ENCODE measurements at places on chromosomes 5 and 9. TPM values are rescaled to one million over a fixed set of nuclear protein-coding genes. Genes with fewer than 3 reads are reported as not detected.

PAEP gene
- total RNA-seq = not detected

ARSI gene
- not detected for total RNA-seq

CNOT8 gene
- total RNA-seq = 61.8 TPM

PCDHGB2 gene
- 0.07 TPM for total RNA-seq

TAF1L gene
- total RNA-seq = not detected

DNA sequence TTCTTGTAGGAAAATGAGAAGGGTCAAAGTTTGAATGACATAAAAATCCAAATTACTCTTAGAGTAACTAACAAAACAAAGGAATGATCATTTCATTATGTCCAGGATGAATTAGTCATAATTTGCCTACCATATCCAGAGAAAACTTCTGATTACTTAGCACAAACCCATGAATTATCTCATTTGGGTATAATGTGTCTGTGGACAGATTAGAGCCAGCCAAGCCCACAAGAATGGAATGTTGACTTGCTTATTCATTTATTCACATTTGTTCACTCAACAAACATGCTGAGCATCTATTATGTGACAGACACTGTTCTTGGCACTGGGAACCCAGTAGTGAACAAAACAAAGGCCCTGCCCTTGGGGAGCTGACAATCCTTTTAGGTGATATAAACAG, 87.4 kb downstream of the APBA1 start:
- peaks cover 14% of the 10 kb centered on the region for H3K27me3 ChIP-seq
- no peak overlapping the region for H3K4me3 ChIP-seq
- no peaks in the 10 kb centered on the region for H3K4me1 ChIP-seq
- H3K36me3 ChIP-seq = no peaks in the 10 kb centered on the region
- DNase-seq = no peak

GRCh38 chr5:140342896-140343295, 3.5 kb downstream of the HBEGF start:
- H3K36me3 ChIP-seq = peaks cover 26% of the 10 kb centered on the region
- DNase-seq = no peak
- peak overlapping the region; percentile 97 for H3K27ac ChIP-seq
- H3K4me3 ChIP-seq = peak overlapping the region; percentile 75
- peaks cover 2% of the 10 kb centered on the region for H3K27me3 ChIP-seq

DNA sequence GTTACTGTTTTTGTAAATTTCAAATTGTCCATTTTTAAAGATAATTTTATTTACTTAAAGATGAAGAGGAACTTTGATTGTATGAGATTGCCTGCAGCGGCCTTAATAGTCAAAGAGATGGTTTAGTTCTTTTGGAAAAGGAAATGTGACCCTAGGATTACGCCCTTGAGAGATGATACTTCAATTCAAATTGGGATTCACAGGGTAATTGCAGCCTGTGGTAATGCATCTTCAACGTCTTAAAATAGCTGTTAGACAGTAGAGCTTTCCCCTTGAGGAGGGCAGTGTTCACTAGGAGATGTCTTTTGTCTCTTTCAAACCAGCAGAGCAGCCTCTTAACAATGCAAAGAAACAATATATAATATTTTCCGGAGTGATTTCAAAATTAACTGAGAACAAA, 127.1 kb downstream of the TAF11L14 start:
- no peaks in the 10 kb centered on the region for H3K27me3 ChIP-seq
- H3K4me3 ChIP-seq = no peak overlapping the region
- no peaks in the 10 kb centered on the region for H3K4me1 ChIP-seq
- no peak for DNase-seq
- no peak overlapping the region for H3K27ac ChIP-seq
- H3K36me3 ChIP-seq = no peaks in the 10 kb centered on the region

GRCh38 chr9:73579823-73580222, 428.2 kb downstream of the ANXA1 start:
- H3K36me3 ChIP-seq = no peaks in the 10 kb centered on the region
- H3K27me3 ChIP-seq = no peaks in the 10 kb centered on the region
- no peak overlapping the region for H3K27ac ChIP-seq
- H3K4me3 ChIP-seq = no peak overlapping the region
- no peak for DNase-seq

DNA sequence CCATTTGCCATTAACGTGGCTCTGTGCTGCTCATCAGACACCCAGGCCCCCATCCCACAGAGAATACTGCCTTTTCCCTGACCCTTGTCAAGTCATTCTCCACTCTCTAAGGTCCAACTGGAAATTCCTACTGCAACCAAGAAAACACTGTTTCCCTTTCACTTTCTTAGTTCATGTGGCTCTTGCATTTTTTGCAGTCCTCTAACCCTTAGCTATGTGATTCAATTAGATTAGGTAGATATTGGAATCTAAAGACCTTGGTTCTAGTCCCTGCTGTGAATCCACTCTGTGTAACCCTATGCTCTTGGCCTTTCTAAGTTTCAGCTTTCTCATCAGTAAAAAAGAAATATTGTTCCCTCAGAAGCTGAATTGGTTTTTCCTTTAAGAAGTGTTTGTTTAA, 649.4 kb downstream of the CCDC171 start:
- H3K27ac ChIP-seq = no peak overlapping the region
- DNase-seq = no peak
- H3K4me1 ChIP-seq = peaks cover 5% of the 10 kb centered on the region
- H3K27me3 ChIP-seq = peaks cover 3% of the 10 kb centered on the region

- no peak overlapping the region for H3K27ac ChIP-seq
- DNase-seq = no peak
- H3K36me3 ChIP-seq = no peaks in the 10 kb centered on the region
- peaks cover 9% of the 10 kb centered on the region for H3K4me1 ChIP-seq
- H3K4me3 ChIP-seq = no peak overlapping the region
- peaks cover 9% of the 10 kb centered on the region for H3K27me3 ChIP-seq
These were observed 127.1 kb downstream of the TRIO start for GRCh38 chr5:14270209-14270702.

- no peaks in the 10 kb centered on the region for H3K4me1 ChIP-seq
- DNase-seq = no peak
- no peak overlapping the region for H3K27ac ChIP-seq
- no peaks in the 10 kb centered on the region for H3K27me3 ChIP-seq
These were observed 656.5 kb downstream of the BNC2 start for GRCh38 chr9:16213781-16214515.

DNA sequence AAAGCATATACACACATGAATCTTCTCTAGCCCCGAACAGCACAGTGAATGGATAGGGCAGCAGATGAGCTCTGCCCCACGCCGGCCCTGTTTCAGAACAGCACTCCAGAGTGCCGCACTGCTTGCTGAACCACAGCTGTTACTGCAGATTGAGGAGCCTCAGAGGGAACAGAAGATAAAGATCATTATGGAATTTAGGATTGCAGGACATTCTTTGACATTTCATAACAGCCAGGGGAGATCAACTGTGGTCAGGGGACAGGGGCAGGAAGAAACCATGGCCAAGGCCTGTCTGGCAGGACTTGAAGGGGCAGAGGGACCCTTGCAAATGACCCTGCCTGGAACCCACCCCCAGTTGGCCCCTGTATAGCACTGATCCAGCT, 20.6 kb downstream of the IRF1 start:
- H3K27ac ChIP-seq = no peak overlapping the region
- peaks cover 16% of the 10 kb centered on the region for H3K36me3 ChIP-seq
- no peak overlapping the region for H3K4me3 ChIP-seq
- peak; percentile 1 for DNase-seq
- peaks cover 83% of the 10 kb centered on the region for H3K4me1 ChIP-seq
- H3K27me3 ChIP-seq = no peaks in the 10 kb centered on the region

DNA sequence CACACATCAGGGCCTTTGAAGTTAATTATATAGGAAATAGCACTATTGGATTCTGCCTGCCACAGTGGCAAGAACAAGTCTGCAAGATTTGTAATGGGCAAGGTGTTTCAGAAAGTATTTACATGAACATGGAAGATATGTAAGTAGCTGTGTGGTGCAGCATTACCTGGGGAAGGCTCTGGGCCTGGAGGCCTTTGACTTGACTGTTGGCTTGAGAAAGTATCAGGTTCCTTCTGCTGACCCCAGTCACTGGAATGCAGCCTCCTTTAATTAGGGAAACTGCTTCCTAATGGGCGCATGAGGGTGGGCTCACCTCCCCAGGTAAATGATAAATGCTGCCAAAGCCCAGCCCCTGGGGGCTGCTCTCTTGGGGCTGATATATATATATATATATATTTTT, 102.7 kb downstream of the GALNT10 start:
- H3K27me3 ChIP-seq = no peaks in the 10 kb centered on the region
- H3K27ac ChIP-seq = no peak overlapping the region
- peaks cover 3% of the 10 kb centered on the region for H3K4me1 ChIP-seq

DNA sequence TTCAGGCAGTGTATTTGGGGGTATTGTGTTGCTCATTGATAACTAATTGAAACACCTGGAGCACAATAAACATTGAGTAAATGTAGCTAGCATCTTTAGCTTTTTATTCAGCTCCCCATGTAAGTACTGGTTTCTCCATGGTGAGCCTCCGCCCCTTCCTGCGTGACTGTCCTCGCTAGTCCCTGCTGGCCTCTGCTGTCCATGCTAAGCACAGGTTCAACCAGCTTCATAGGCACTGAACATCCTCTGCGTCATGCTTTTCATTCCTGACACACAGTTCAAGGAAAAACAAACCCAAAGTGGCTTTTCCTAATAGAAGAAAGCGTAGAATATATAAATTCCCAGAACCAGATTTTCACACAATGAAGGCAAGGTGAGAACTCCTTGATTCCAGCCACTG, 27.3 kb upstream of the DAP start:
- DNase-seq = no peak
- no peak overlapping the region for H3K4me3 ChIP-seq
- H3K27me3 ChIP-seq = no peaks in the 10 kb centered on the region
- no peak overlapping the region for H3K27ac ChIP-seq
- no peaks in the 10 kb centered on the region for H3K36me3 ChIP-seq

- H3K27ac ChIP-seq = no peak overlapping the region
- no peaks in the 10 kb centered on the region for H3K27me3 ChIP-seq
- DNase-seq = no peak
These were observed 252.9 kb upstream of the SLC24A2 start for GRCh38 chr9:20041697-20042081.

GRCh38 chr9:35760651-35761050, 6.6 kb upstream of the MSMP start:
- DNase-seq = no peak
- H3K27ac ChIP-seq = no peak overlapping the region
- no peaks in the 10 kb centered on the region for H3K27me3 ChIP-seq
- no peak overlapping the region for H3K4me3 ChIP-seq
- peaks cover 21% of the 10 kb centered on the region for H3K36me3 ChIP-seq
- H3K4me1 ChIP-seq = peaks cover 34% of the 10 kb centered on the region

DNA sequence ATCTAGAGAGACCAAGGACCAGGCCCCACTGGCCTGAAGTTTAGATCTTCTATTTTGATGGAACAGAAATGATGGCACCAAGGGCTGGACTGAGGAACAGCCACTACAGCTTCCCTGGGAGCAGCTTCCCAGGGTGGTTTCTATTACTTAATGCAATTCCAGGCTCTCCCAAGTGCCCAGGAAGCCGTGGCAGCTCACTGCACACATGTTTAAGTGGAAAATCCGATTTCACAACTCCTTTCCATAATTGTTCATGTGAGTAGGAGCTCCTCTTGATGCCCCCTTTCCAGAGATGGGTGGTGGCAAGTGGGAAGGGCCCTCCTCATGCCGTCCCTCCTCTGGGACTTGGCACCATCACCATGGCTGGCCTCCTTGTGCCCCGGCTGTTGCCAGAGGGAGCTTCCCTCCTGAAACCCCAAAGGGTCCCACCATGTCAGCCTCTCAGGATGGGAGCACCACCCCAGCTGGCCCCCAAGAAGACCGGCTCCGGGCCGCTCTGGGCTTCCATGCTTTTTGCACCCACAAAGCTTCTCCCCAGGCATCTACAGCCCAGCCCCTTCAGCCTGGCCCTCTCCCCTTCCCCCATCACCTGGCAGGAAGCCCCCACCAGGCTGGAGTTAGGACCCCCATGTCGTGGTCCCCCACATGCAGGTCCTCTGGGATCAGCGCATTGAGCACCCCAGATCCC, 9.1 kb upstream of the UBAC1 start:
- H3K36me3 ChIP-seq = no peaks in the 10 kb centered on the region
- H3K4me3 ChIP-seq = no peak overlapping the region
- peaks cover 5% of the 10 kb centered on the region for H3K4me1 ChIP-seq

- no peak for DNase-seq
- no peak overlapping the region for H3K27ac ChIP-seq
- H3K4me3 ChIP-seq = no peak overlapping the region
These were observed 80.2 kb downstream of the MYO10 start for GRCh38 chr5:16855898-16856297.

GRCh38 chr5:84393969-84394368, 9.3 kb upstream of the EDIL3 start:
- H3K36me3 ChIP-seq = no peaks in the 10 kb centered on the region
- H3K27me3 ChIP-seq = no peaks in the 10 kb centered on the region
- DNase-seq = no peak
- H3K4me1 ChIP-seq = no peaks in the 10 kb centered on the region
- no peak overlapping the region for H3K4me3 ChIP-seq

DNA sequence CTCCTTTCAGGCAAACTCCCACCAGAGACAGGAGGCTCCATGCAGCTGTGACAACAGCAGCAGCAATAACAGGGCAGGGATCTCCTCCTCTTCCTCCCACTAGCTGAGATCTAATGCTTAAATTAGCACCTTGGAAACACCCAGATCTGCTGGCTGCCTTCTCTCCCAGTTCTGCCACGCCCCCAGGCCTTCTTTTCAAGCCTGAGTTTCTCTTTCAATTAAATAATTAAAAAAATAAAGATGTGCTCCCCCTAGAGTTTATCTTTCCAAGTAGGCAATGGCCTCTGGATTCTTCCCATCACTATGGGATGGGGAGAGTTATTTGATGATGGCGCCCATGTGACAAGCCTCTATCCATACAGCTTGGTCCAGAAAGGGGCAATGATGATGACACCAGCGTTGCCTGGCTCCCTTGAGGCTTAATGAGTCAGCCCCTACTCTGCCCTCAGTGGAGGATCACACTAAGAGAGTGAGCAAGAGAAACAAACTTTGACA, 3.8 kb downstream of the FAM219A start:
- peak; percentile 68 for DNase-seq
- peaks cover 43% of the 10 kb centered on the region for H3K4me1 ChIP-seq
- H3K27me3 ChIP-seq = peaks cover 3% of the 10 kb centered on the region
- H3K36me3 ChIP-seq = no peaks in the 10 kb centered on the region

- peaks cover 22% of the 10 kb centered on the region for H3K27me3 ChIP-seq
- peaks cover 75% of the 10 kb centered on the region for H3K36me3 ChIP-seq
- no peak for DNase-seq
These were observed 6.9 kb downstream of the NR4A3 start for GRCh38 chr9:99828417-99829176.

- no peak overlapping the region for H3K27ac ChIP-seq
- H3K4me1 ChIP-seq = peaks cover 5% of the 10 kb centered on the region
- H3K36me3 ChIP-seq = no peaks in the 10 kb centered on the region
- no peak overlapping the region for H3K4me3 ChIP-seq
These were observed 130.4 kb upstream of the RASA1 start for GRCh38 chr5:87137283-87137682.

- DNase-seq = no peak
- H3K4me3 ChIP-seq = no peak overlapping the region
- H3K36me3 ChIP-seq = no peaks in the 10 kb centered on the region
- H3K27ac ChIP-seq = no peak overlapping the region
- peaks cover 13% of the 10 kb centered on the region for H3K27me3 ChIP-seq
These were observed 85.6 kb downstream of the ROR2 start for GRCh38 chr9:91864380-91864779.

All from activated CD4-positive, alpha-beta T cell treated with anti-CD3 and anti-CD28 coated beads for 36 hours (primary cell).